ENCODE measurements at places on chromosomes 12 and 14. TPM values are rescaled to one million over a fixed set of nuclear protein-coding genes. Genes with fewer than 3 reads are reported as not detected.

GRCh38 chr14:57549765-57550420, 56.2 kb upstream of the CCDC198 start:
- no peaks in the 10 kb centered on the region for H3K4me1 ChIP-seq
- H3K27ac ChIP-seq: no peak overlapping the region
- no peak for DNase-seq
- no peak overlapping the region for H3K4me3 ChIP-seq

The IFNG gene
- 193 TPM for total RNA-seq

DNA sequence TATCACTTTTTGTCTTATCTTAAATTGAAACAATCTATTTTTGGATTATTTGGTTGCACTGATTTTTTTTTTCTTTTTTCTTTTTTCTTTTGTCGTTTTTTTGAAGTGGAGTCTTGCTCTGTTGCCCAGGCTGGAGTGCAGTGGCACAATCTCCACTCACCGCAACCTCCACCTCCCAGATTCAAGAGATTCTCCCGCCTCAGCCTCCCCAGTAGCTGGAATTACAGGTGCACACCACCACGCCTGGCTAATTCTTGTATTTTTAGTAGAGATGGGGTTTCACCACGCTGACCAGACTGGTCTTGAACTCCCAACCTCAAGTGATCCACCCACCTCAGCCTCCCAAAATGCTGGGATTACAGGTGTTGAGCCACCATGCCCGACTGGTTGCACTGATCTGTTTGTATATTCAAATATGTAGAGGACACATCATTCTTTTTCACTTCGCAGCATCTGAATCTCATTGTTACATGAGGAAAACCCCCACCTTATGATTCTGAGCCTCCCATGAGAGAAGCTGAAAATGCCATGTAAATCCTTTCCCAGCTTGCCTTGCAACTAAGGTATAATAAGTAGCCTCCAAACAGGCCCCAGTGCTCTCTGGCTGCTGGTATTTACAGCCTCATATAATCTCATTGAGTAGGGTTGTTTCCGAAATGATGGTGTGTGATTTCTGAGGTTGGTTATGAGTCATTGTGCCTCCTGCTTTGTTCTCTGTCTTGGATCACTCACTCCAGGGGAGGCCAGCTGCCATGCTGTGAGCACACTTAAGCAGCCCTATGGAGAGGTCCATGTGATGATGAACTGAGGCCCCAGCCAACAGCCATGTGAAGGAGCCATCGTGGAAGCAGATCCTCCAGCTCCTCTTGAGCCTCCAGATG, 5.2 kb upstream of the HSP90B1 start:
- DNase-seq: peak; percentile 80
- peak overlapping the region; percentile 87 for H3K27ac ChIP-seq
- no peaks in the 10 kb centered on the region for H3K27me3 ChIP-seq
- H3K36me3 ChIP-seq: peaks cover 4% of the 10 kb centered on the region

GRCh38 chr12:96425321-96425720, 25.1 kb upstream of the CDK17 start:
- no peak overlapping the region for H3K4me3 ChIP-seq
- H3K4me1 ChIP-seq: peaks cover 47% of the 10 kb centered on the region
- peak; percentile 65 for DNase-seq
- H3K27ac ChIP-seq: peak overlapping the region; percentile 63
